ENCODE measurements at places on chromosomes 1 and 21.

GRCh38 chr1:206112600-206113301 is 4.4 kb downstream of the AVPR1B start:
- DNase-seq: no peak

DNA sequence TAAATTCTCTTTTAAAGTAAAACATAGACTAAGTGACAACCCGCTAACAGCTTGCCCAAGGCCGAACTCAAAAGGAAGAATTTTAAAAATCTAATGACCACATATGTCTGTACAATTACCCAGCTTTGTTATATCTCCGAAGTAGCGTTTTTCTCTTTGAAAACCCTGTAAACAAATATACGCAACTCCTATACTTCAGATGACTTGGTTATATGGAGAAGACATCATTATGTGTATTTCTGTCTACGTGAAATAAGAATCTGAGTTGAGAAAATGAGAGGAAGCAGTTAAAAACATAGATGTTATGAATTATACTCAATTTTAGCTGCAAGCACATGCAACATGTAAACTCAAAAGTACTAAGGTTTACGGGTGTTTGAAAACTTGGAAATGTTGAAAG is 2.0 kb downstream of the PBX1 start:
- DNase-seq: no peak

GRCh38 chr1:37974567-37974966 is 15.3 kb downstream of the SF3A3 start:
- DNase-seq: no peak

DNA sequence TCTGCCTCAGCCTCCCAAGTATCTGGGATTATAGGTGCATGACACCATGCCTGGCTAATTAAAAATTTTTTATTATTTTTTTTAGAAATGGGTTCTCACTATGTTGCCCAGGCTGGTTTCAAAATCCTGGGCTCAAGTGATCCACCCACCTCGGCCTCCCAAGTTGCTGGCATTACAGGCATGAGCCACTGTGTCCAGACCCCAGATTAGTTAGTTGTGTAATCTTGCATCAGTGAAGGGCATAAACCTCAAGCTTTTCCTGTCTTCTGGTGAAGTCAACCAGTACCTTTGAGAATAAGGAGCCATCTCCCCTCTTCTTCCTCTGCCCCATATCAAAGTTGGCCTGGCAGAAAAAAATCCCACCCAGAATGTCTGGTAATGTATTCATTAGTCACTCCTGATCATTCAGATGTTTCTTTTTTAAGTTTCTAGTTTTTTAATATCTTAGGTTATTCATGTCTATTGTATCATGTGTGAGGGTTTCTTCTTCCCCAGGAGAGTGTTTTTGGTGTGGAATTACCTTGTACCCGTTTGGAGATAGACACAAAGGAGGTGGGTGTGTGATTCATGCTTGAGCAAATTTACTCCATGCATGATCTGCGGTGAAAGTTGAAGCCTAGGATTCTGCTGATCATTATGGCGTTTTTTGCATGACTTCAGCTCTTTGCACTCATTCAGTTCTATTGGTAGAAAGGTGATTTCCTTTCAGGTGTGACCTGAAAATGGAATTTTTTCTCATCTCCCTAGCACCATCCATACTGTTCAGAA is 144.0 kb downstream of the FMN2 start:
- DNase-seq: no peak

DNA sequence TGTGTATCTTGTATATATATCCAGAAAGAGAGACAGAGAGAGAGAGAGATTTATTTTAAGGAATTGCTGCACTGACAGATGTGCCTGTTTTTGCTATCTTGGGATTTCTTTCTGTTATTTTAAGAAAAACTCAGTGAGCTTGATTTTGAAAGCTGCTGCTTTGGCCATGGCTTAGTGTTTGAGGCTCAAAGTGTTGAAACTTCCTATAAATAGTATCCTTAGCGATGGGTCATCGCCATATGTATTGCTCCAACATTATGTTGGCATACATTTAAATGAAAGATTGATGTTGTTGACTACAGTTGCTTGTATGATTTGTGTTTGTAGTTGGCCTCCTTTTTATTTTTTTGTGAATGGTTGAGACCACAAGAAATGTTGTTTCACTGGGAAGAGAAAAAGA is 29.0 kb upstream of the NTPCR start:
- DNase-seq: no peak

GRCh38 chr1:43220905-43221778 is 48.6 kb upstream of the TMEM125 start:
- DNase-seq: no peak

DNA sequence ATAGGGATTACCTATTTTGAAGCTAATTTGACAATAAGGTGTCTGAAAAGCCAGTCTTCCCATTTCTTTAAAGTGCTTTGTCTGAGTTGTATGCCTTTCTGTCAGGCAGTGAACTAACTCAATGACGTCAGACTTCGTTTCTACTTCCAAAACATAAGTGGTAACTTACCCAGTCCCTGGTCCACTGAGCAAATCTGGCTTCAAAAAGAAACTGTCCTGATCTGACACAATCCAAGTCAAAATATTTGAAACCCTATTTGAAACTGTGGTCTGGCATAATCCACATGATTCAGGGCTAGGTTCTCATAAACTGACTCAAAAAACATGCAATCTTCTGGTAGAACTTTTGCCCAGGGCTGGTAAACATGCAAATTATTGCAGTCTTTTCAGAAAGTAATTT is 34.0 kb downstream of the DIRAS3 start:
- DNase-seq: no peak

- no peak for DNase-seq
These were observed 33.9 kb downstream of the ABCG1 start for GRCh38 chr21:42252778-42253340.

GRCh38 chr1:93729502-93729901 is 47.9 kb upstream of the BCAR3 start:
- no peak for DNase-seq

DNA sequence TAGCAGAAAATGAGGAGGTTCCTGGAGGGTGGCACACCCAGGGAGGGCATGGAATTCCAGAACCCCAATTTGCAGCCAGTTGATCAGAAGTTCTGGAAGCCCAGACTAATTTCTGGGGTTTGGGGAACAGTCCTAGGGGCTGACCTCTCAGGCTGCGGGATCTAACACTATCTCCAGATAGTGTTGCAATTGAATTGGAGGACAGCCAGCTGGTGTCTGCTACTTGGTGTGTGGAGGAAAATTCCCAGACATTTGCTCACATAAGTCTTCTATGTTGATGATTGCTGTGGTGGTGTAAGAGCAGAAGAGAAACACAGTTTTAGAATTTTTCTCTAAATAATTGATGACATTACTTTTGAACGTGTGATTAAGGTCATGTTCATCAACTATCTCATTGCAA is 154.3 kb upstream of the RNPC3 start:
- DNase-seq: no peak

DNA sequence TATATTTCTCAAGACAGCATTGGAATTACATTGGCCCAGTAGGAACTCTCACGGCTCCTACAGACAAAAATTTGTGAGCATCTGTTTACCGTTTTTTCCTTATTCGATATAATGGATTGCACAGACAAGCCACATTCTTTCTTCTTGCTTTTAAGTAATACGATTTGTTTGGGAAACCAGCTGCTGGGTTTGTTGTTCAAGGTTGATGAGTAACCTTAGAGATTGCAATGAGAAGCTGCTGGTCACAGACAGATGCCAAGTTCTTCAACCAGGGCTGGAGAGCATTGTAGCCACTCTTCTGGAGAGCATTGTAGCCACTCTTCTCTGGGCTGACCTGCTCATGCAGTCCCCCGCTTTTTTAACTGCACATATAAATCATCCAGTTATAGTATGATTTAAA is 1.4 kb upstream of the MIA3 start:
- no peak for DNase-seq
